ENCODE measurements at places on chromosomes 5 and 9. TPM values are rescaled to one million over a fixed set of nuclear protein-coding genes. Genes with fewer than 3 reads are reported as not detected.

The TTC39B gene
- total RNA-seq: 6.0 TPM

The ALDH1A1 gene
- 10.9 TPM for total RNA-seq

The LCN15 gene
- 1.9 TPM for total RNA-seq

The PCDHB15 gene
- total RNA-seq: 2.4 TPM

The FBN2 gene
- total RNA-seq: 238 TPM

The HRH2 gene
- total RNA-seq: 2.8 TPM

The SHC3 gene
- 2.9 TPM for total RNA-seq

The GRXCR2 gene
- total RNA-seq: not detected

The PCDH1 gene
- total RNA-seq: 5.1 TPM

The FOXD4L5 gene
- 0.22 TPM for total RNA-seq

The LOX gene
- total RNA-seq: 17.4 TPM

The SMAD5 gene
- 93.6 TPM for total RNA-seq

The LHX3 gene
- not detected for total RNA-seq

The KIF24 gene
- total RNA-seq: 3.9 TPM

The PCDHA1 gene
- total RNA-seq: not detected

The ENHO gene
- total RNA-seq: 1.0 TPM

The SERF1B gene
- 43.2 TPM for total RNA-seq

The IFNA8 gene
- not detected for total RNA-seq

The CRHBP gene
- 5.3 TPM for total RNA-seq

The PCDHGC3 gene
- total RNA-seq: 82.9 TPM

The TRIP13 gene
- 9.9 TPM for total RNA-seq

The CARD9 gene
- total RNA-seq: 3.6 TPM

The CFAP90 gene
- 0.85 TPM for total RNA-seq

The FREM1 gene
- 60.5 TPM for total RNA-seq

The NACC2 gene
- 18.4 TPM for total RNA-seq

The SLC6A19 gene
- not detected for total RNA-seq

The SMIM33 gene
- not detected for total RNA-seq

The CD74 gene
- total RNA-seq: 16.1 TPM

The SARDH gene
- total RNA-seq: 13.9 TPM

The NUTM2G gene
- total RNA-seq: not detected

The PCDHB9 gene
- 14.5 TPM for total RNA-seq

The FOXI1 gene
- not detected for total RNA-seq

The UBAP2 gene
- total RNA-seq: 51.5 TPM

The RUSC2 gene
- total RNA-seq: 36.1 TPM

The TICAM2 gene
- 1.6 TPM for total RNA-seq

The CYSRT1 gene
- 1.7 TPM for total RNA-seq

The OR1Q1 gene
- total RNA-seq: not detected

The FRMD3 gene
- 0.40 TPM for total RNA-seq

The CFAP77 gene
- not detected for total RNA-seq

The TAS2R1 gene
- total RNA-seq: not detected

The CCL21 gene
- not detected for total RNA-seq

The FAM120AOS gene
- 39.0 TPM for total RNA-seq

The BASP1 gene
- 140 TPM for total RNA-seq
